ENCODE measurements at places on chromosomes 1 and 21.
A peak's percentile ranks its signal among the peaks of the same experiment; 100 is the strongest.

DNA sequence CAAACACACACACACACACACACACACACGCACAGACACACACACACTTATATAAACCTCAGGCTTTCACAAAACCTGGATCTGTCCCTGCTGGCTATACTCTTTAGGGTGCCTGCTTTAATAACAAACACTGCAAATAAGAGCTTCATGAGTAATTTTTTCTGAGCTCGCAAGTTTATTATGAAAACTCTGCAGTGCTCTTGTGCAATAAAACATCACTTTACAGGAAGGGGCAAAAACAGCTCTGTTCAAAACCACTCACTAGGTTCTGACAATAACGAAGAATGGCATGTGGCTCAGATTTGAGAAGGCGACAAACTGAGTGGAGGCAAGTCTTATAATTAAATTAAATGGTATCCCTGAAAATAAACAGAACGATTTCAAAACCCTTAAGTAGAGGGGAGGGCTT lies 42.6 kb upstream of the CTPS1 start:
- no peak for DNase-seq

GRCh38 chr1:12495725-12496124 lies 122.3 kb downstream of the DHRS3 start:
- no peak for DNase-seq

- no peak for DNase-seq
Observed at GRCh38 chr21:37146320-37147235, 73.5 kb downstream of the TTC3 start.

DNA sequence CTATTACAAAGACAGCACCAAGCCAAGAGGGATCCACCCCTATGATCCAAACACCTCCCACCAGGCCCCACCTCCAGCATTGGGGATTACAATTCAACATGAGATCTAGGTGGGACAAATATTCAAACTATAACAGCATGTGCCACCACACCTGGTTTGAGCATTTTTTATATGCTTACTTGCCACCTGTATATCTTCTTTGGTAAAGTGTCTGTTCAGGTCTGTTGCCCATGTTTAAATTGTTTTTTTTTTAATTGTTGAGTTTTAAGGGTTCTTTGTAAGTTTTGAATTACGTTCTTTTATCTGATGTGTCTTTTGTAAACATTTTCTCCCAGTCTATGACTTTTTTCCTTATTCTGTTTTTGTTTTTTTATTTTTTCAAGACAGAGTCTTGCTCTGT lies 83.4 kb downstream of the LRIG2 start:
- no peak for DNase-seq

DNA sequence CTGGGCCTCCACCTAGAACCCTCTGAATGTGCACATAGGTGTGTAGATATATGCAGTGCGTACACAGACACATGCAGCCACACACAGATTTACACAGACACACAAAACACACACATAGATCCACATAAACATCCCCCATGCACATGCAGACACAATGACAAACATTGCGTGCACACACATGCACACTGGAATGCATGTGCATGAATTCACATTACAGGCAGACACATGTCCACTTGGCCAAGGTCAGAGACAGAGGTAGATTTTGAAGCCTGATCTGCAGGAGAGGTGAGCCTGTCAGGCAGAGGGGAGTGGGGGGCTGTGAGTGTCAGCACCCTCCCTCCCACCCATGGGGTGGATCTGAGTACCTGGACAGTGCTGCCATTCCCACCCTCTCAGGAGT lies 338.5 kb downstream of the PTPRU start:
- DNase-seq = no peak

GRCh38 chr1:26894263-26894662 lies 4.2 kb upstream of the GPN2 start:
- DNase-seq = no peak

DNA sequence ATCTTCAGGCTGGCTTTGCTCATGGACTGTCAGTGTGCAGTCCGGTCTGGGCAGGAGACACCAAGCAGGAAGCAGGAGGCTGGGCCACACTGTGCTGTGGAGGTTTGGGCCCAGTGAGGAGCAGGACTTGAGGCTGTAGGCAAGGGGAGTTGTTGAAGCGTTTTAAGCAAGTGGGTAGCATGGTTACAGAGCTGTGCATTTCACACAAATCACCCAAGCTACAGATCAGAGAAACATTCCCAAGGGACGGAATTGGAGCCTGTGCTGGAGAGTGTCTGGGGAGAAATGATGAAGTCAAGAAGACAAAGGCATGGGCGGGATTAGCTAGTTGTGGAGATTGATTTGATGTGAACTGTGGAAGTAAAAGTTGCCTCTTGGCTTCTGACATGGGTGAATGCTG lies 60.9 kb downstream of the KIF21B start:
- DNase-seq = no peak

GRCh38 chr1:245260110-245260882 lies 105.5 kb downstream of the KIF26B start:
- DNase-seq = no peak

- DNase-seq = no peak
Observed at GRCh38 chr1:162128693-162129356, 59.3 kb downstream of the NOS1AP start.

DNA sequence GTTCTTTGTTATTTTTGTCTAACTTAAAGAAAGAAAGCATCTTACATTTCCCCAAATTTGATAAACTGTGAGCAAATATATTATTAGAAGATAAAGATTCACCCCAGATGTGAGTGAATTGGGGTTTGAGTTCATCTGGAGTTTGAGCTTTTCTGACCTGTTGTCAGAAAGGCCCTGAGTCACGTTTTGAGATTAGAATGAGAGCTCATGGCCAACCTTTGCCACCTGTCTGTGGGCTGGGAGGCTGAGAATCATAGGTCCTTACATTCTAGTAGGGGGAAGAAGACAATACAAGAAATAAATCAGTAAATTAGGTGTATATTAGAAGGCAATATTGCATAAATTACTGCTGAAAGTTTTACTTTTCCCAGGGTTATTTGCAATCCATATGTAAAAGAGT lies 22.3 kb downstream of the STYXL2 start:
- DNase-seq = no peak

DNA sequence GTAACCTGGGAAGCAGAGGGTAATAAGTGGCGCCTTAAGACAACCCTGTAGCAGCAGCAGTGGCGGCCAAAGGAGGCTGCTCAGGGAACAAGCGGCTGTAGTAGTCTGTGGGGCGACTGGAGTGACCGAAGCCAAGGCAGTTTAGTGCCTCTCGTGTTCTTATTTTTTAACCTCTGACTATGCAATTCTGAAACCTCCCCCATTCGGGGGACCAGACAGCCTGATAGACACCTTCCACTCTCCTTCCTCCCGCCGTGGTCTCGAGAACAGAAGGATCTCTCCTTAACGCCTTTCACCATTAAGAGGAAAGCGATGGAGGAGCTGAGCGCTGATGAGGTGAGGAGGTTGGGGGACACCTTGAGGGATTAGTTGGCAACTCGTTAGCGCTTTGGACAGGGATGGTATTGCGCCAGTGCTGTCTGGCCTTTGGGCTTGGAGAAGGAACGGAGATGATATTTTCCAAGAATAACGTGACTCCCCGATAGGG lies 644 bp downstream of the UBE4B start:
- DNase-seq = no peak

GRCh38 chr1:199287647-199288046 lies 648.8 kb downstream of the PTPRC start:
- DNase-seq = no peak

GRCh38 chr1:4421986-4422385 lies 232.4 kb upstream of the AJAP1 start:
- no peak for DNase-seq

- peak; percentile 49 for DNase-seq
Observed at GRCh38 chr1:198681831-198682759, 43.3 kb downstream of the PTPRC start.

GRCh38 chr1:95265106-95265505 lies 31.1 kb downstream of the RWDD3 start:
- DNase-seq = no peak

DNA sequence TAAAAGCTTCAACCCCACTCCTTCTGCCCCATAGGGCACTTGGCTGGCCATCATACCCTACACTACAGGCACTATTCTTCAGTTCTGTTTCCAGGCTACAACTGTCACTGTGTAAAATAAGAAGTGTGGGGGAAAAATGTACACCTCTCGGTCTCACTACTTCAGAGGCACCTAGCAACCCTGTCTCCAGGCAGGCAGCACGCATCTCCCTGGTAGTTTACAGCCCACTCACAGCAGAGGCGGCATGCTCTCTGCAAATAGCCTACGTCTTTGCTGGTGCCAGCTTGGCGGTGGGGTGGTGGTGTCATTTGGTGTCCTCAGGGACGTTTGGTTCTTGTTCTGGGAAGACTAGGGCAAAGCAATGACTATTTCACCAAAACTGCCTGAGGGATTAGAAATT lies 48.2 kb upstream of the BTG3 start:
- DNase-seq = no peak

DNA sequence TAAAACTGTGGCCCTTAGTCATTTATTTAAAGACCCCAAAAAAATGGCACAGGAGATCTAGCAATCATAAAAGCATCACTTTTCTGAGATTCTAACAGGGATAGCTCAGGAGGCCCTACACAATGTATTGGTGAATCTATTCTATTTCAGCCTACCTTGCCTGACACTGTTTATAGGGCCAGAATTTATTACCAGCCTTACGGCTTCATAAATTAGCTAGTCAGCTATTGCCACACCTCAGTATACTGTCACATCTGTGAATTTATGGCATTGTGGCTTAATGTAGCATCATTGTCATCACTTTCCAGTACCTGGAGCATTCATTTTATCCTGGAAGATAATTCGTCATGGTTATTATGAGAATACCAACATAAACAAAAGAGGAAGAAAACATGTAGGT lies 121.2 kb upstream of the ERG start:
- no peak for DNase-seq

- no peak for DNase-seq
Observed at GRCh38 chr1:53573522-53573921, 114.3 kb downstream of the DMRTB1 start.

DNA sequence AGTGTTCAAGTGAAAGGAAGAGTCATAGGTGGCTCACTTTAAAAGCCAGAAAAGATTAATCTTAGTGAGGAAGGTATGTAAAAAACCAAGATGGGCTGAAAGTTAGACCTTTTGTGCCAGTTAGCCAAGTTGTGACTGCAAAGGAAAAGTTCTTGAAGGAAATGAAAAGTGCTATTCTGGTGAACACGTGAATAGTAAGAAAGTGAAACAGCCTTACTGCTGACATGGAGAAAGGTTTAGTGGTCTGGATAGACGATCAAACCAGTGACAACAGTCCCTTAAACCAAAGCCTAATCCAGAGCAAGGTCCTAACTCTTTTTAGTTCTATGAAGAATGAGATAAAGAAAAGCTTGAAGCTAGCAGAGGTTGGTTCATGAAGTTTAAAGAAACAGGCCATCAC lies 106.4 kb downstream of the CTH start:
- no peak for DNase-seq

GRCh38 chr1:221182791-221183533 lies 303.7 kb downstream of the HLX start:
- no peak for DNase-seq

DNA sequence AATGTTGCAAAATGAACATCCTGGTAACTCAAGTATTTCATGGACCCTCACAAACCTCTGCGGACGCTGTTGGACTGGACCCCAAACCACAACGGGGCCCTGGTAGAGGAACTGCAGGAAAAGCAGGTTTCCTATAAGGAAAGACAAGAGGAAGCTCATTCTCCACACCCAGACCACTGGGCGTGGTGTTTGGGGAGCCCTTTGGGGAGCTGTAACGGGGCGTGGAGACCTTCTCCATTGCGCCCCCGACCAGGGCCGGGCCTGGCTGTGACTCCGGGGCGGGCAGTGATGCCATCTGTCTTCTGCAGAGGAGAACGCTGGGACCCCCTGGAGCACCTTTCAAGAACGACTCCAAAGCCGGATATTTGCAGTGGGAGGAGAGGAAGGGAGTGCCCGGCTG lies 30.0 kb upstream of the AGPAT3 start:
- DNase-seq = no peak

DNA sequence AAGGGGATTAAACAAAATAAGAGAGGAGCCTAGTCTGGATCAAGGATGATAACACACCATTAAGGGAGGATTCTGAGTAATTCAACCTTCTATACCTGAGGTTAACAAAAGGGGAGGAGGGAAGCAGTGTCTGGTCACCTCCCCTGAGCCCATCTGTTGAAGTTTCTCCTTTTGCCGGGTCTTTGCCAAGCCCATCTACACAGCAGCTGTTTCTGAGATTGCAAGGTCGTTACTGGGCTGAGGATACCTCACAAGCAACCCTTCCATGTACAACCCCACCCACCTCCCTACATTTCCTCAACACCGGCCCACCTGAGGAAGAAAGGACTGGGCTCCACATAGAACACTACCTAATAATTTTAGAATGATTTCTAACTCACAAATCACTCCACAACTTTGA lies 26.3 kb downstream of the LRRC52 start:
- no peak for DNase-seq

DNA sequence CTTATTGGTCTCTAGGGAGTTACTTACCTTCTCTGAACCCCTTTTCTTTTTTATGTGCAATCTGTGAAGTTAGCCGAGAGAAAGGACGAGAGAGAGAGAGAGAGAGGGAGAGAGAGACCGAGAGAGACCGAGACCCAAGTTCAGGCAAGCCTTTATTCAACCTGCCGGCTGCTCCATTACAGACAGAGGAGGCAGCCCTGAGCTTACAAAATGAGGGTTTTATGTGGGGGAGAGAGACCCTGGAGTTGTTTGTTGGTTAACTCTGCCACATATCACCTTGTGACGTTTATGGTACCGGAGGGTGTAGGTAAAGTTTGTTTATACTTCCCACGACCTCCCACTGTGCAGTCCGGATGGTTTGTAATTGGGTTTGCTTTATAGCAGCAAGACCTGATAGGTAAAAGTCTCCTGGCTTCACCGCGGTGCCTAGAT lies 1.5 kb upstream of the MCOLN3 start:
- DNase-seq = no peak

DNA sequence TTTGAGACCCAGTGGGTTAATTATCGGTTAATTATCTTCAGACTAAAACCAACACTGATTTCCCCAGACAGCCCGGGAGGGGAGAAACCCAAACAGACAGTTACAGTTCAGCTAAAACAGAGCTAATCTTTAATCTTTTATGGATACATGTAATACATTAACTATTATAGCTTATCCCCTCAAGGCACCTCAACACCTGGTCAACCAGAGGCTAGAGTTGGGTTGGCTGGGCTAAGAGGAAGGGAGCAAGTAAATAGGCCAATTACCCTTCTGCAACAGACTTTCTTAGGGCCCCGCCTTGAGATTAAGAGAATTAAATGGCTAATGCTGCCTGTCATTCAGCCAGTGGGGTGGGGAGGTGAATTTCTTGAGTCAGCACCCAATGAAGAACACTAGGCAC lies 6.6 kb upstream of the MED18 start:
- DNase-seq = no peak

DNA sequence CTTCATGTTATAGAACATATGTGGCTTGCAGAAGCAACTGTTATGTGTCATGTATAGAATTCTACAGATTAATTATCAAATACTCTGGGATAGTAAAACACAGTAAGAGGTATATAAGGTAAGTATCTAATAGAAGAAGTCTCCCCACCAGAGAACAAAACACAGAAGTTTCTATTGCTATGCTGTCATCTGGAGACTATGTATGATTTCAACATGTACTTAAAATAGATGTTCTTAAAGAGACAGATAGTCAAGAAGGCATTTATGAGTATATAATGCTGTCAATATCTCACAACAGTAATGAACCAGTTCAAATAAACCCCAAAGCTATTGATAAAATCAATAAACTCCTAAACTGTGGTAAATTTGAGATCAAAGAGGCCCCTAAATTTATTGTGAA lies 8.1 kb upstream of the ADCY10 start:
- no peak for DNase-seq

All from stimulated activated CD8-positive, alpha-beta memory T cell treated with anti-CD3 and anti-CD28 coated beads, Interleukin-2, amount 100 ng/mL, for 1 hour (primary cell).